ENCODE measurements at places on chromosomes 2 and 18.

GRCh38 chr2:212919238-212919637 is 232.2 kb downstream of the IKZF2 start:
- no peak for DNase-seq

- DNase-seq: no peak
These were observed 238.2 kb downstream of the CDH7 start for GRCh38 chr18:65988972-65989371.

- peak; percentile 86 for DNase-seq
These were observed at the start of gene VSNL1 for GRCh38 chr2:17540093-17540812. Gene VSNL1 (plus strand): TSS chr2:17540696. CDS start chr2:17592075, 51,379 bp downstream.

- DNase-seq: peak; percentile 1
These were observed 164.1 kb upstream of the GATA6 start for GRCh38 chr18:22005191-22005841.
